ENCODE measurements at places on chromosomes 7 and 10. TPM values are rescaled to one million over a fixed set of nuclear protein-coding genes. Genes with fewer than 3 reads are reported as not detected.

The UTF1 gene
- polyA plus RNA-seq, result not detected

The PRR15 gene
- polyA plus RNA-seq, result 1.4 TPM

The PRLHR gene
- 2.7 TPM for polyA plus RNA-seq

The CACNA2D1 gene
- polyA plus RNA-seq, result 28.9 TPM

The KLF14 gene
- polyA plus RNA-seq, result 0.44 TPM

The MEST gene
- 57.5 TPM for polyA plus RNA-seq

The USP6NL gene
- 20.8 TPM for polyA plus RNA-seq

The TMEM176B gene
- polyA plus RNA-seq, result 12.0 TPM

The SPOCK2 gene
- polyA plus RNA-seq, result 57.8 TPM

The GLCCI1 gene
- polyA plus RNA-seq, result 7.6 TPM

The SYT15 gene
- 0.72 TPM for polyA plus RNA-seq

The GDF10 gene
- polyA plus RNA-seq, result 1.2 TPM

The TMEM26 gene
- 0.91 TPM for polyA plus RNA-seq

The OR13A1 gene
- polyA plus RNA-seq, result not detected

The GOLGA7B gene
- 1.8 TPM for polyA plus RNA-seq

The HYAL4 gene
- polyA plus RNA-seq, result not detected

The NAT16 gene
- not detected for polyA plus RNA-seq

The CPA4 gene
- polyA plus RNA-seq, result 1.7 TPM

The ZSWIM8 gene
- 74.4 TPM for polyA plus RNA-seq

The TLX1 gene
- polyA plus RNA-seq, result not detected

The MYH16 gene
- polyA plus RNA-seq, result not detected

The PAPOLB gene
- polyA plus RNA-seq, result 0.04 TPM

The GALNT17 gene
- 3.8 TPM for polyA plus RNA-seq

The KCNIP2 gene
- polyA plus RNA-seq, result 8.4 TPM

The DCLRE1A gene
- 3.5 TPM for polyA plus RNA-seq

The SCIN gene
- polyA plus RNA-seq, result 0.56 TPM

The GNAT3 gene
- not detected for polyA plus RNA-seq

The TAS2R3 gene
- polyA plus RNA-seq, result not detected

The STRIP2 gene
- polyA plus RNA-seq, result 2.7 TPM

All from adrenal gland (tissue), 19 donors.